ENCODE measurements at places on chromosomes 1 and 21.

- no peak for DNase-seq
Measured at GRCh38 chr1:38138498-38139233, 92.1 kb upstream of the POU3F1 start.

GRCh38 chr1:9481048-9481447 is 58.2 kb upstream of the SLC25A33 start:
- no peak for DNase-seq

DNA sequence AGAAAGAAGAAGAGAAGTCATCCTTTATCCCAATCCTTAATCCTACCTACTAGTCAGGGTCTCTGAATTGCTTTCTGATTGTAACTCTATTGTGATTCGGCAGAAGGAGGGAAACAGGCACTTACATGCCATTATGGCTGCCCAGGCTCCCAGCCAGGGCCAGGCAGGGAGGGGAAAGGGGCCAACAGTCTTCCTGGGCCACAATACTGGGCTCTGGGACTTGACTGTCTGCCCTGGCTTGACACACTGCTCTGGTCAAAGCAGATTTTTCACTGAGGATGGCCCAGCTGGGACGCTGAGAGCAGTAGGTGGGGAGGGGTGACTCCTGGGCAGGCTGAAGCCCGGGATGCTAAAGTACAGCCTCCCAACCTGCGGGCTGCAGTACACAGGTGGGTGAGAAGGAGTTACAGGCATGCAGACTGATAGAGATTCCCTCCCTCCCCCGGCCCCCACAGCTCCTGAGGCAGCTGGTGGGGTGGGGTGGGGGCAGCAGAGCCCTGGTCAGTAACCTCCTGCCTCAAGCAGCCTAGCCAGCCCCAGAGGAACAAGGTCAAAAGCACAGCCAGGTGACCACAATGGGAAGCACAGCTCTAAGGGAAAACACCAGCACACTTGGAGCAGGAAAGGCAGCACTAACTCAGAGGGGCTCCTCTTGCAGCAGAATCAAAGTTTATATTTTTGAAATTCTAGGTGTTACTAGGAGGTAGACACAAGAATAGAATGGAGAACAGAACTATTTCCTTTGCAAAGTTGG is 25.3 kb downstream of the KCND3 start:
- DNase-seq: no peak

DNA sequence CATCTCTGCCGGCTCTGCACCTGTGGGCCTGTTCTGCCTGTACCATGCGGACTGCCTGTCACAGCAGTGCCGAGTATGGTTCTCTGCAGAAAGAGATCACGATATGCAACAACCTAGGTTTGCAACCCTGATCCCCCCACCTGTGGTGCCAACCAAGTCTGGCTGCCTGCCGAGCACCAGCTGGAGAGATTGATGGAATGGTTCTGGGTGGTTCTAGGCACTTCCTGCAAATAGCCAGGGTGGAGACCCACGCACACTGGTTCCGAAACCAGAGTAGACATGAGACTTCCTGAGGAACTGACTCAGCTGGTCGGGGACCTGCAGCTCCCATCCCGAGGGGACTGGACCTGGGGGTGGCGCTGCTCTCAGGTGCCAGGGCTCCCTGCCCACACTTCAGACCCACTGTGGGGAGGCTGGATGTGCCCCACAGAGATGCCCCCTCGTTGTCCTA is 5.4 kb downstream of the TPRG1L start:
- no peak for DNase-seq

DNA sequence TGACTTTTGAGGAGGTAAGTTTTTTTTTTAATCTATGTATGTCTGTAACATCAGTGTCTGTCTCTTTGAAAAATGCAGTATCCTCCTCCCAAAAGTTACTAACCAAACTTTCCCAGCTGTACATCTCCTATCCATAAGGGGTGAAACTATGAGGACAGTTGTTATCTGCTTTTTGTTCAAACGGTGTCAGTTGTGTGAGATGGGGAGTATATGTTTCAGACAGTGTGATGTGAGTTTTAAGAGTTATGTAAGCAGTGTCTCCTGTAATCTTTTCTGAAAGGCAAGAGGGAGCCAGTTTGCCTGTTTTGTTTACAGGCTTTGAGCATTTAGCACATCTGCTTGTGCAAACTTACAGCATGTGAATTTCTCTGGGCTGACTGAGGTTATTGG is 34.8 kb upstream of the CACYBP start:
- no peak for DNase-seq

- DNase-seq: no peak
Measured at GRCh38 chr1:26961826-26962225, 1.6 kb upstream of the KDF1 start.

DNA sequence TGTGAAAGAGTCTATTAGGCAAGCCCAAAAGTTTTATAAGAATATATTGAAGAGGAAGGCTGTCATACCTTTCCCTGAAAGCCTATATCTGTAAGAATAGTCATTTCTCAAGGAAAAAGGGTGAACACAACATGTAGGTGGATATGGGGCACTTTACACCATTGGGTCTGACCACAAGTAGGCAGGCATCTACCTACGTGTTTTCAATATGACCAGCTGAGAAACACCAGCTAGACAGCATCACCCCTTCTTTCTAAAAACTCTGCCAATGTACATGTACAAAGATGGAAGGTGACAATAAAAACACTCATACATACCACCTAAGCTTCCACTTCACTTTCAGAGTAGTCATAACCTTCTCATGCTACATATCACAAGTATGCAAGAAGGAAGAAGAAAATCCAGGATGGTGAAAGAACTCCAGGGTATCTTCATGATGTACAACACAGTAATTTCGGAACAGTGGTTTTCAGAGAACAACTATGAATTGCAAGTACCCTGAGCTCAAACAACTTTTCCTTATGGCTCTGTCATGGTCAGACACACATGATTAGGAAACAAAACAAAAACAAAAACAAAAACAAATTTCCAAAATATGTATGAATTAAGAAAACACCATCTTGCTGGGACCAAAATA is 98.5 kb upstream of the ADGRL2 start:
- no peak for DNase-seq

GRCh38 chr21:26448751-26449150 is 124.3 kb downstream of the CYYR1 start:
- DNase-seq: no peak

GRCh38 chr1:117579221-117579906 is 26.5 kb upstream of the TENT5C start:
- DNase-seq: no peak

- DNase-seq: no peak
Measured at GRCh38 chr1:86460998-86461397, 7.7 kb upstream of the CLCA1 start.

DNA sequence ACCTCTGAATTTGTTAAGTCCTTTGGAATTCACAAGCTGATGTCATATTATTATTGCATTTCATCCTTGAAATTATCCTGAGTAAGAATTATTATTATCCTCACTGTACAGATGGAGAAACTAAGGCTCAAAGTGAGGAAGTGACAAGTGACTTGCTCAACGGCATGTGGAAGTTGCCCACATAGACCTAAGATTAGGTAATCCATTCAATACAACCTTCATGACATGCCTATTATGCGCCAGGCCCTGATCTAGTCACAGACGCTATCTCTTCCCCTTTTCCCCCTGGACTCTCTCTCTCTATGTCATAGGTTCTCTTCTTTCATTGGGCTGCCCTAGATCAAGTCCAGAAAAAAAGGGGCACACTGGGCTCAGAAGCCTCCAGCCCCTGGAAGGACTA is 84.9 kb upstream of the KCNK2 start:
- DNase-seq: no peak

DNA sequence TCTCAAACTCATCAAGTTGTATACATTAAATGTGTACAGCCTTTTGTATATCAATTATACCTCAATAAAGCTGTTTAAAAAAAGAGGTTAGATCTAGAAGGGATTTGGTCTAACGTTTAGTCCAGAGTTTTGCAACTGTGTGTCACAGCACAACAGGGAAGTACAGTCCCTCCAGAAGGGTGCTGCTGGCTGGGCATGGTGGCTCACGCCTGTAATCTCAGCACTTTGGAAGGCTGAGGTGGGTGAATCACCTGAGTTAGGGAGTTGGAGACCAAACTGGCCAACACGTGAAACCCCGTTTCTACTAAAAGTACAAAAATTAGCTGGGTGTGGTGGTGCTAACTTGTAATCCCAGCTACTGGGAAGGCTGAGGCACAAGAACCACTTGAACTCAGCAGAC is 78.3 kb upstream of the HAO2 start:
- DNase-seq: no peak

- DNase-seq: no peak
Measured at GRCh38 chr21:45763506-45763905, 120.0 kb downstream of the PCBP3 start.

DNA sequence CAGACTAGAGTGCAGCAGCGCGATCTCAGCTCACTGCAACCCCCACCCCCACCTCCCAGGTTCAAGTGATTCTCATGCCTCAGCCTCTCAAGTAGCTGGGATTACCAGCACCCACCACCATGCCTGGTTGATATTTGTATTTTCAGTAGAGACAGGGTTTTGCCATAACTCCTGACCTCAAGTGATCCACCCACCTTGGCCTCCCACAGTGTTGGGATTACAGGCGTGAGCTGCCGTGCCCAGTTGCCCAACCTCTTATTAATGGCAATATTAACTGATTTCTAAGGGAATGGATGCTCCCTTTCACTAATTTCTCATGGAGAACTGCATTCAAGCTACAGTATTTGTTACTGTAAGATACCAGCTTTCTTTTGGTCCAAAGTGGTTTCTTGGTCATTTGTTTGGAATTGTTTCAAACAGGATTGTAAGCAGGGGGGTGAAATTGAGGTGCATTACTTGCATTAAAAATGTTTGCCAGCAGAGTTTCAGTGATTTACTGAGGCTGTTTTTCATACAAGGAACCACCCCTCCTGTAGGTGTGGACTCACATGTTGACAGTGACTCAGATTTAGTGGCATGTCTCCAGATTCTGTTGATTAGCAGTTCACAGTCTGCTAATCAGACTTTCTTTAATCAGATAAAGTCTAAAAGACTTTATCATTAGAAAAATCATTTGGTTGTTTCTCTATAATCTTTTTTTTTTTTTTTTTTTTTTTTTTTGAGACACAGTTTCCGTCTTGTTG is 3.9 kb upstream of the TGFBR3 start:
- no peak for DNase-seq

GRCh38 chr1:99181892-99182291 is 82.4 kb upstream of the PLPPR4 start:
- DNase-seq: no peak

DNA sequence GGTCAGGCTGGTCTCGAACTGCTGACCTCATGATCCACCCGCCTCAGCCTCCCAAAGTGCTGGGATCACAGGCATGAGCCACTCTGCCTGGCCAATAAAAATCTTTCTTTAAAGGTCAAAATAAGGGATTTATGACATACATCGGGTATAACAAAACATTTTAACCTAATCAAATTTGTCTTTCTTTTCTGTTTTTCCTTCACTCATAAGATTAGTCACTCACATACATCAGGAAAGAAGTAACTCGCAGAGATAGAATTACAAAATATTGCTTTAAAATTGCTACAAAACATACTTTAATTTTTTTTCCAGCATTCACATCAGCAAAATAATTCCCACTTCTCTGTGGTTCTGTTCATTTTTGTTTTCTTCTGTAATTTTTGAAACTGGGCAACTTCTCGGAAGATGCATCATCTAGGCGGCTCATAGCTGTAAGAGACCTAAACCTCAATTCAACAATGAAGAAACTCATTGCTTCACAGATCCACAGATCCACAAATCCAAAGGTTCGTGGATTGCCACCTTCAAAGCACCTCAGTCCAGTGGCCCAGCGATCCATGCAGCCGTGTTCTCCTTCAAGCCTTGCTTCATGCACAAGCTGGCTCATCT is 39.7 kb downstream of the NEK2 start:
- DNase-seq: no peak

GRCh38 chr1:168742386-168742785 is 13.4 kb upstream of the DPT start:
- DNase-seq: no peak

DNA sequence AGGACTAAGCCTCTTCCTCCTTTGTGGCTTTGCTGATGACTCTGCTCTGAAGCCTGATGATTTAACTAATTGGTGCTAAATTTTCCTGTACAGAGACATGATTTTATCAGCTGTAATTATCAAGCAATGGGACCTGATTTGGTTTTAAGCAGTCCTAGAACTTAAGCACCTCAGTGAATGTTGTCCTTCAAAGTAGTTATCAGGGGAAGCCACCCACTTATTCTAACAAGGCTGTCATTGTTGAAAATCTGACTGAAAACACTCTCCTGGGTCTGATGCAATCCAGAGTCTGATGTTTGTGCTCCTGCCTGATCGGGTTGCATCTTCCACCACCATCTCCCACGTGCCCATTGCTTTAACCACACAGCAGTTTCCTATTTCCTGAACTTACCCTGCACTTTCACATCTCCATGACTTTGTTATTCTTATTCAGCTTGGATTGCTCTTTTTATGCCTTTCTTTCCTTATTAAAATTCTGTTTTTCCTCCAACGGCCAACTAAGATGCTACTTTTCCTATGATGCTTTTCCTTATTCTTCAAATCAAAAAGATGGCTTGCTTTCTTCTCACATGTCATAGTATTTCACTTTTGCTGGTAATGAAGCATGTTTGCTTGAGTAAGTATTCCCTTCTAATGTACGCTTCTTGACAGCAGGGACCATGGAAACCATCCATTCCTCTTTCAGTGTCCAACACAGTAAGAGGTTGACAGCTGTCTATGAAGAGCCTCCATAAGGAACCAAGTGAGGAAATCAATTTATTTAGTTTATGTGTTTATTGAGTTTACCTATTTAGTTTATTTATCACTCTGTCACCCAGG is 55.0 kb downstream of the S1PR1 start:
- DNase-seq: no peak

GRCh38 chr1:113780374-113781146 is 21.3 kb upstream of the PHTF1 start:
- DNase-seq: peak; percentile 19

DNA sequence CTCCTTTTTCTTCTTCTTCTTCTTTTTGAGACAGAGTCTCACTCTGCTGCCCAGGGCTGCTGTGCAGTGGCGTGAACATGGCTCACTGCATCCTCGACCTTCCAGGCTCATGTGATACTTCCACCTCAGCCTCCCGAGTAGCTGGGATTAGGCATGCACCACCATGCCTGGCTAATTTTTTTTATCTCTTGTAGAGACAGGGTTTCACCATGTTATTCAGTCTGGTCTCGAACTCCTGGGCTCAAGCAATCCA is 13.0 kb upstream of the PADI1 start:
- DNase-seq: no peak

- no peak for DNase-seq
Measured at GRCh38 chr1:44616991-44617702, 57.1 kb downstream of the TMEM53 start.

GRCh38 chr1:37133276-37134145 is 99.2 kb upstream of the GRIK3 start:
- no peak for DNase-seq

Measured in stimulated activated naive CD4-positive, alpha-beta T cell (primary cell).